ENCODE measurements at places on chromosomes 7 and 10.

DNA sequence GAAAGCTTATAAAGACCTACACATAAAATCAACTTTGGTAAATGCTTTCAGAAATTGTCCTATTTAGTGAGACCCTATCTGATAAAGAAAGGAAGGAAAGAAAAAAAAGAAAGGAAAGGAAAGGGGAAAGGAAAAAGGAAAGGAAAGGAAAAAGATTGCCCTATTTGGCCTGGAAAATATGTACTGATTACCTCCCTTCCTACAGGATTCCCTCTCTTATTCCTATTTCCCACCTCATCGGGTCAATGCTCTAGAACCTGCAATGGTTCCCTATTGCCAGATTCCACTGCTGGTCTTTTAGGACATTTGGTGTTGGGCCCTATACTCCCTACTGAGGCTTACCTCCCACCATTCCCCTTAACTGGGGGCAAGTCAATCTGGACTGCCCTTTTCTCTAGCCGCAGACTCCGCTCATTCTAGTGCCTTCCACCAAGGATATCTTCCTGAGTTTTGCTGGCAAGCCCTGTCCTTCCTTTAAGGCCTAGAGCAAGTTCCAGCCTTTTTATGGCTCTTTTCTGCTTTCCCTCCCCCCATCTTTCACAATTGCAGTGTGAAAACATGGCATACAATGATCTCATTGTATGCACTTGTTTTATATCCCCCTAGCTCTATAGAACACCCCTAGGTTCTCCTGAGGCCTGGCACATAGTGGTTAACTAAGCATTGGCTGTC is 4.4 kb downstream of the DDIT4 start:
- DNase-seq, result peak; percentile 2

- DNase-seq, result no peak
These were observed 68.4 kb upstream of the PDCD4 start for GRCh38 chr10:110803239-110803749.

DNA sequence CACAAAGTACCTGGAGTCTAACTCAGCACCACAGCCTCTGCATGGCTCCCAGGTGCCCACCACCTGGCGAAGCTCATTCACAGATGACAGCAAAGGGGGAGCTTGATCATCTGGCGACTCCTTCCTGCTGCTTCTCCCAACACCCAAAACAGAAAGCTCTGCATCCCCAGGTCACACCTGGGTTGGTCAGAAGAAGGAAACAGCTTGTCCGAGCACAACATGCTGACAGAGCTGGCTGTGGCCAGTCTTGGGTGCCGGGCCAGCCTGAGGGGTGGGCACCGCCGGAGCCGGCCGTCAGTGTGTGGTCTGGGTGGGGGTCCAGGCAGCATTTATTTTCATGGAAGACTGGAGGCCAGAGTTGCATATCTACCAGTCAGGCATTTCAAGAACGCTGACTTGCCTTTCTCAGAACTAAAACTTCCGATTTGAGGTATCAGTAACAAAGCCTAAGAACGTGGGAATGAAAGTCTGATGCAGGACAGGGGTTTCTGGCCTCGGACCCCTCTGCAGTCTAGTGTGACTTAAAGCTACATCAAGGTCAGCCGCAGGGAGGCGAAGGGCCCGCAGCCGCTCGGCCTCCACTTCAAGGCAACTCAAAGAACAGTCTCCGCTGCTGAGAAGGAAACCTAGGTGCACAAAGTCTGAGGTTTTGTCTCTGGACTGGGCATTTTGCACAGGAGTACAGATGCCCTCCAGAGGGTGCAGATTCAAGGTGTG is 109.6 kb downstream of the CYTH3 start:
- DNase-seq, result no peak

DNA sequence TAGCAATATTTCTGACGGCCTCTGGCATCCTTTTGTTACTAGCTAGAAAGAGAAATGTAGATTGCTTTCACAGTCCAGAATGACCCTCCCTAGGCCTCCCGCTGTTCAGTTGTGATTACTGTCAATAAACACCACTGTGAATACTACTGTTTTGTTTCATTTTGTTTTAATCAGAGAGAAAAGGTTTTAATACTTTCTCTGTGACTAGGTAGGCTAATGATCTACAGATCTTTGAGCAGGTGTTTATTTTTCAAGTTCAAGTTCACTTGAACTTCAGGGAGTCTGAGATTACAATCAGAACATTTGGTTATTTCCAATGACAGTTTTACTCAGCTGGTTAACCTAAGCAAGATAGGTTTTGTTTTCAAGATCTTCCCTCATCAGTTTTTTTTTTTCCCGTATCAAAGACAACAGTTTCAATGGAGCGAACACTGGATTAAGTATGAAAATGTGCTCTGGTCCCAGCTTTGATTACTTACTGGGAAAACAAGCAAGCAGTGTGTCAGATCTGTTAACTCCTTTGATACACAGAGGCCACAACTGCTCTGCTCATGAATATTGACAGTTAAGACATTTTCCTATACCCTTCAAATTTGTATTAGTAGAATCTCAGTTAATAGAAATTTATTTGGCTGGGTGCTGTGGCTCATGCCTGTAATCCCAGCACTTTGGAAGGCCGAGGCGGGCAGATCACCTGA is 34.8 kb downstream of the VKORC1L1 start:
- DNase-seq, result no peak

GRCh38 chr10:31591569-31591968 is 272.6 kb downstream of the ZEB1 start:
- DNase-seq, result no peak

DNA sequence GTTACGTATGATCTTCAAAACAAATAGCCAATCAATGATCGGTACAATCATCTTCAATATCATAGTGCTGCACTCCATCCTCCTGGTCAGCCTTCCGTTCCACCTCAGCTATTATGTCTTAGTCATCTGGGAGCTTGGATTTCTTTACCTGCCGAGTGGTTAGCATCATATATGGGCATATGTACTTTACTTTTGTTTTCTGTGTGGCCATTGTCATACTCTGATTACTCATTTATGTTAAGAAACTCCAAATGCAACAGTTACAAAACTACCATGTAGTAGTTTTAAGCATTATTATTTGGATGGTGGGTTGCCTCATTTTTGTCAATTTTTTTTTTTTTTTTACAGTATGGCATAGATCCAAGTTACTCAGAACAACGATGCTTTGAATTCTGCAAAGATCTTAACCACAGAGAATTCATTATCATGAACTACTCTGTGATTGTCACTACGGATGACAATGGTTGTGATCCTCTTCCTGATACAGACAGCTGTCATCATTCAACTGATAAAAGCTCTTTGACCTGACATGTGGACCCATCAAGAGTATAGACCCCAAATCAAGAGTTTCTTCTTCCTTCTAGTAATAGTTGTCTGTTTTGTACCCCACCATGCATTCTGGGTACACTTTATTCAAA is 52.1 kb upstream of the NME8 start:
- DNase-seq, result no peak

GRCh38 chr7:134946260-134946659 is 40.0 kb upstream of the AGBL3 start:
- DNase-seq, result no peak

DNA sequence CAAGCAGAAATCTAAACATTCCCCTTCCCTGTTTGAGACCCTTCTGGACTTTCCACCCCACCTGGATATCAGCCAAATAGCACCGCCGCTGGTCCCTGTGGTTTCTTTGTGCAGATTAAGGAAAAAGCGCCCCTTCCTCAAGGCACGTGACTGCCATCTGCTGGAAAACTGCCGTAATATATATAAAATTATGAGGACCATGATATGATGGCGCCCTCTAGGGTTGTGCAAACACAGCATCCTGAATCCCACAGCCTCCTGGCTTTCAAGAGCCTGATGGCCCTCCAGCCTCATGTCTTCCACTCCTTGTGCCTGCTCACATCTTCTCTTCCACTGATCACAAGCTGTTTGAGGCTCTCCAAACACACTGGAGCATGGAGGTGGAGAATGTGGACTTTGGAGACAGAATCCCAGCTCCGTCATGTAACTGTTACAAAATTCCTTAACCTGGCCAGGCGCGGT is 121.3 kb downstream of the MYL10 start:
- DNase-seq, result no peak

DNA sequence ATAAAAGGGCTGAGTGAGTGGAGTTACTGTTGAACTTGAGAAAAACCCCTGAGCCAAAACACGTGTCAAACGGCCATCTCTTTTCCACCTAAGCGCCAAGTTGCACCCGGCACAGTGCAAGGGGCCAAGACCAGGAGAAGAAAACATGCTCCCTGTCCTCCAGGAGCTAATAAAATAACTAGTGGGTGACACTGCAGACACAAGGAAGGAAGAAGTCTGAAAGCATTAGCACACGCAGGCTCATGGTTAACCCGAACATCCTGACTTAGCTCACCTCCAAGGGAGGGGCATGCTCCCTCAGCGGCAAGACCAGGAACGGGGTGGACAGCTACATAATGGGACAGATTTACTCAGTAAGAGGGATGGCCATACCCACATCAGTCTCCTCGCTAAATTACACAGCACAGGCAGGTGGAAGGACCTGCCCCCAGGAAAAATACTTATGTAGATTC is 65.0 kb downstream of the PIP4K2A start:
- no peak for DNase-seq

GRCh38 chr7:55423891-55424290 is 58.8 kb downstream of the LANCL2 start:
- DNase-seq, result no peak

DNA sequence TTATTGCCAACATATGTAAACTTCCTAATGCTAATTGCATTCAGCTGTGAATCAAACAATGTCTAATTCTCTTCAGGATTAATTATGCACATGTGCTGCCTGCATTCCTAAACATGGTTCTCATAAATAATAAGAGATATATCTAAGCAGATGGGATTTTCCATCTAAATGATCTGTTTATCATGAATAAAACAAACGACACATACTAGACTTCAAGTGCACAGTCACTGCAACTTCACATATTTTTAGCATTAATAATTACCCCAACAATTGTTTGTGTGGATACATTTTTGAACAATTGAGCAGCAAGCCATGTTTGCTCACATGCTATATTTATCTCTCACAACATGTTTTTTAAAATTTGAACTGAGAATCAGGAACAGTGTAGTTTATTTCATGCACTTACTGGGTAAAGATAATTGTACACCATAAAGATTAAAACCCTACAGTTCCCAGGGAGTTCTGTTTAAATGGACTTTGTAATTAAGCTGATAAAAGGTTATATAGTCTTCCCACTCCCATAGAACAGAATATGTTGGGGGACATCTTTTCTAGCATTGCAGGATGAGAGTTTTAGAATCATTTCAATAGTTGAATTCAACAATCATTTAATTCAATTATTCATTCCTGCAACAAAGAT is 378.5 kb downstream of the MDFIC start:
- DNase-seq, result no peak

Data from left lung (tissue), 14 donors.